ENCODE measurements at places on chromosomes 7 and 10.

DNA sequence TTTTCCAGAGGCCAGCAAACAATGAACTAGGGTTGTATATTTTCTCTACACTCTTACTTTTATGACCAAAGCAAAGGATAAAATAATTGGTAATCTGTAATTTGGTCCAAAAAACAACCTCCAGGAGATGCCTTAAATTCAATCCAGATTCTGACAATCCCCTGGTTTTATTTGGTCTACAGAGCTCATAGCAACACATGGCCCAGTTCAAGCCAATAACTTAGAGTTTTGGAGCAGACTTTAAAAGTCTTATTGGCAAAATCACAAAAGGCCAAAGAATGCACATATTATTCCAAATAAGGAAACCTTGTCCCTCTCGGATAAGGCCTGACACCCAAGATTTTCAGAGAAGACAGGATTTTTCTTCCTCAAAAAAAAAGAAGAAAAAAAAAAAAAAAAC, 51.9 kb downstream of the SORBS1 start:
- no peak for DNase-seq

DNA sequence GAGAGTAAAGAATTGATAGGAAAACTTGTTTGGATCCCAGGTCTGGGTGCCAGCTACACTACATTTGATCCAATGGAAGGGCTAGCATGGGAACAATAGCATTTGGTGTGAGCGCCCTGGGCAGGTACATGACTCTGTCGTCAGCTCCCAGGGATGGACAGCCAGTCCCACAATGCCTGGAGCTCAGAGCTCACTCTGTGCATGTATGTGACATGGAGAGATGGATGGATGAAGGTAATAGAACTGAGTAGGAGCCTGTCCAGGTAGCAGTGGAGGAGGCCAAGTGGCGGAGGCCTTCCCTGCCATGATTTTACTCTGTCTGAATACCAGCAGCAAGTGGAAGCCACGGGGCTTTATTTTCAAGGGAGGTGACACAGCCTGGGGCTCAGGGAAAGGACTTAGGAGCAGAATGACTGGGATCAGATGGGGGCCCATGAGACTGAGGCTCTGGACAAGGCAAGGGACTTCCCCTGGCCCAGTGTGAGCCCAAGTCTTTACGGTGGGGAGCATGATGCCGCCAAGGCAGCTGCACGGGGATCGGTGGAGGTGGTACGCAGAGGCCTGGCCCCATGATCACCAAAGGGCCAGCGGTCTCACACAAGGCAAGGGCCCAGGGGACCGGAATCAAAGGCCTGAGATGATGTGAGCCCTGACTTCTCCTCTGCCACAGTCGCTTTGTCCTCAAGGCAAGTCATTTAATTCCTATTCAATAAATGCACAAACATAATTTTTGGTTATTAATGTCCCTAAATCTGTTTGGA, 5.9 kb downstream of the PTPRE start:
- no peak for DNase-seq

DNA sequence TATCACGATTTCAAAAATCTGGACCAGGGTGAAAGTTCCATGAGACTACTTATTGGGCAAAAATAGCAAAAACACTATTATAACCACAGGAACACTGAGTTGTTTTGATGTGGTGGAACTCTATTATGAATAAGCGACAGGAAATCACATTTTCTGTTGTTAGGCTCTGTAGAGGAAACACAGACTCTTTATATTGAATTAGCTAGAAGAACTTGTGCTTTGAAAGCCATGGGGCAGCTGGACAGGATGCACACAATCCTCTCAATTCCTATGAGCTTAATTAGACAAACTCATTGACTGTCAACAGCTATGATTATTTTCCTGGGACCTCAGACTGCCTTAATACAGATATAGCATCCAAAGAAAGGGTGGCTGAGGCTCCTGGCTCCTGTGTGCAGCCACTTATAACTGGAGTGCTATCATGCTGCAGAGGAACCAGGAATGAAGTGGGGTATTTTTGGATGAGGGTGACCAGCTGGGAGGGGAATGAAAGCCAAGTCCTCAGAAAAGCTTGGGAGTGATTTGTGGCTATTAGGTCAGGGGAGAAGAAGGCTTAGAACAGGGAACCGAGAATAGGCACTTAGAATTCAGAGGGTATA, 657.3 kb downstream of the TYW1 start:
- no peak for DNase-seq

DNA sequence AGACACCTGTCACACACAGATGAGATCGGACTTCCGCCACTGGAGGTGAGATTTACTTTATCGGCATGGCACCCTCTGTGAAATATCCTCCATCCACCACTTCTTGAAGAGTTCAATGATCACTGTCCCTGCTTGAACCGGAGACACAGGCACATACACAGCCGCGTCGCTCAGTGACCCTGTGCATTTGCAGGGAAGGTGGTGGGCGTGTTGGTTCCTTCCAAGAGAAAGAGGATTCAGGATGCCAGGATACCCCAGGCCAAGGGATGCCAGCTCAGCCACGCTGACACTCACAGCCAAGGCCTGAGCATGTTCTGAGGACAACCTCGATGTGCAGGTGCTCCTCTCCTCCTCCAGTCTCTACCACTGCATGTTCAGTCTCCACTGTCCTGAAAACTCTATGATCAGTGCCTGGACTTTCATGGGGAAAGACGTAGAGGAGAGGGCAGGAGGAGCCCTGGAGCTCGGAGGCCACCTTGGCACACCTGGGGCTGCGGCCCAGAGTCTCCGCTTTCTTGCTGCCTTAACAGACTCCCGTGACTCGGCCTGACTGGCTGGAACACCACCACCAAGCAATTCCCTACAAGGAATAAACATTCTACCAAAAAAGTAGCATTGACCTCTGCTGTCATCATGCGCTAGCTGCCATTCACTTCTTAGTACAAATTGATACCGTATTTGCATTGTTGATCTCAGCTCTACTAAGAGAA, 115.2 kb downstream of the TCERG1L start:
- DNase-seq, result no peak

DNA sequence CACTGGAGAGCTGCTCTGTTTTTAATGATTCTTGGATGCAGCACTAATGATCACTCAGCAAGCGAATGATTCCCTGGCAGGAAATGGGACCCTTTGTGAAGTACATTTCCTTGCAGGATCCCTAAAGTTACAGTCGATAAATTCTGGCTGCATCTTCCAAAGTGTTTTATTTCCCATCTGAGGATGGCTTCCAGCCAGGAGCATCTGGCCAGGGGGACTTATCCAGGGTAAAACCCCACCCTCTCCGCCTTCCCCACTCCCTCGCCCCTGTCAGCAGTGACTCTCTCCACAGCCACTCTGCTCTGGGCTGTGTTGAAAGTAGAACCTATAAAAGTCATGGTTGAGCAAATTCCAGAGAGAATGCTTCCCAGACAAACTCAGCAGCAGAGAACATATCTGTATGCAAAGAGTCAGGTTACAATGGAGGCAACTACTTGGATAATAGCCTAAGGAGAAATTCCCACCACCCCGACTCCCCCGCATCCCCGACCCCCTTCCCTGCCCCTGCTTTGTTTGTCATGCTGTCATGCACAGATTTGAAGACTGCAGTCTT, 111.0 kb upstream of the ANLN start:
- DNase-seq, result no peak

DNA sequence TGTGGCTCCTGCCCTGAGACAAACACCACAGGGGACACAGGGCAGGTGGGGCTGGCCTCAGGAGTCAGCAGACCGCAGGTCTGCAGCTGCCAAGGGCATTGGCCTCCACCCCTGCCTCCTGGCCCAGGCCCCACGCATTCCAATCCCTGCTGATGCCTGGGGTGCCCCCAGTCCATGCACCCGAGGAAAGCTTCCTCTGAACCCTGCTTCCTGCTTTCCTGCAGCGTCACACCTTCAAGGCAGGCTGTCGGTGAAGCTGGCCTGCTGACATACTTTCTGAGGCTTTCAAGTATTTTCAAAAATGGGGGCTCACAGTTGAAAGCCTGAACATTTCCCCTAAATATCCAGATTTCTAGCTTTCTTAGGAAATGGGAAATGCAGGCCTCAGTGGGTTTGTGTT, 22.5 kb upstream of the ANTXRL start:
- DNase-seq, result no peak

DNA sequence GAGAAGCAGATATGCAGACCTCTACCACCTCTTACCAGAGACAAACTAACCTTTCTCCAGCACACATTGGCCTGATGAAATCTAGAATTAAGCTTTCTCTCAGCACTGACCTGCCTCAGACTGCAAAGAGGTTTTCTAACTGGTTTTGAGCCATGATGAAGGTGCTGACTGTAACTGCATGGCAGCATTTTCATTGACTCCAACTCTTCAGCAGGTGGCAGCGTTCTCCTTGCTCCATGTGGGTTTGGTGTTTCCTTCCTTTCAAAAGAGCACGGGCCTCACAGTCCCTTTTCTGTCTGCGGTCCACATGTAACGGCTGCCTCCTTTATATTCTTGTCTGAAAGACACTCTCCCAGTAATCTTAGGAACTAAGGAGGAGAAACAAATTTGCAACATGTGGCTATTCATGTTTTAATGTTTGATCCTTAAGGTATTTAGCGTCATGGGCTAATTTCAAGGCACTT, 12.6 kb downstream of the KLLN start:
- peak; percentile 27 for DNase-seq

GRCh38 chr10:124849111-124849773, 47.6 kb downstream of the ABRAXAS2 start:
- no peak for DNase-seq

DNA sequence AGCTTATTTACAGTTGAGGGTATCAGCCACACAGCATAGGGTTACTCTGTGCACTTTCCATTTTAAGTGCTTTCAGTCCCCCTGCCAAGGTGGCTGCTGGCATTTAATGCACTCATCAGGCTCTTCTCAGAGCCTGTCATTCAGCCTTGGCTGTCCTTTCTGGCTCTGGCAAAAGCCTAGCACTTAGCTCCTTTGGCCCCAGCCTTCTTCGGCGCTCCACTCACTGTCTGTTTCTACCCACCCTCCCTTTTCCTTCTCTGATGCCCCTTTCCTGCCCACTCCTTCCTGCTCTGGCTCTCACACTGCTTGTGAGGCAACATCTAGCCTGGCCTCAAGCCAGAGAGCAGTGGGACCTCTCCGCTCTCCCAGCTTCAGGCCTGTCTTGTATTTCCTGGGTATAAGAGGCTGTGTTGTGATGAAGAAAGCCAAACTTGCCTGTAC, 60.2 kb downstream of the WIPF3 start:
- DNase-seq, result peak; percentile 65

- no peak for DNase-seq
Observed at GRCh38 chr10:6721480-6721879, 141.4 kb upstream of the PRKCQ start.

DNA sequence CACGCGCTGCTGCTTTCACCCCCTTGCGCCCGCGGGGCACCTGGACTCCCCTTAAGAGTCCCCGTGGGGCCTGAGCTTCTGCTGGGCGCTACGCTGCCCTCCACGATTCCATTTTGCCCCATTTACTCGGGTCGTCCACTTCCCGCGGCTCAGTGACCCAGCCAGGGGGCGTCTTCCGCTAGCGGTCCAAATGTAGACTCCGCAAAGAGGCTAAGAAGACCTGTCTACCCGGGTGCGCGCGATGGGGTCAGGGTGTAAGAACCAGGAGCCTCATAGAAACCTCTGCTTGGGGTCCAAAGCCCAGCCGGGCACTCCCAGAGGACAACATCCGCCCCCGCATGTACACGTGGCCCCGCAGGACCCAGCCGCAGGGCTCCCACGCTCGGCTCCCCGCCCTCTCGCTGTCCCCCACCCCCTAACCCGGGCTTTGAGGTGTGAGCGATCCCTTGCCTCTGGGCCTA, 5.2 kb upstream of the HMX2 start:
- no peak for DNase-seq

- no peak for DNase-seq
Observed at GRCh38 chr7:51279391-51280023, 37.1 kb downstream of the COBL start.

- no peak for DNase-seq
Observed at GRCh38 chr10:34327184-34327583, 487.9 kb downstream of the PARD3 start.

GRCh38 chr7:67375427-67375826, 378.8 kb downstream of the TYW1 start:
- DNase-seq, result no peak

Data from inflammatory macrophage treated with lipopolysaccharide for 1 hour (primary cell).